Activated T-helper 17 cell treated with anti-CD3 and anti-CD28 coated beads, Interleukin-2, amount 50 U/mL, for 72 hours (primary cell): ENCODE measurements at places on chromosomes 12 and 14.

DNA sequence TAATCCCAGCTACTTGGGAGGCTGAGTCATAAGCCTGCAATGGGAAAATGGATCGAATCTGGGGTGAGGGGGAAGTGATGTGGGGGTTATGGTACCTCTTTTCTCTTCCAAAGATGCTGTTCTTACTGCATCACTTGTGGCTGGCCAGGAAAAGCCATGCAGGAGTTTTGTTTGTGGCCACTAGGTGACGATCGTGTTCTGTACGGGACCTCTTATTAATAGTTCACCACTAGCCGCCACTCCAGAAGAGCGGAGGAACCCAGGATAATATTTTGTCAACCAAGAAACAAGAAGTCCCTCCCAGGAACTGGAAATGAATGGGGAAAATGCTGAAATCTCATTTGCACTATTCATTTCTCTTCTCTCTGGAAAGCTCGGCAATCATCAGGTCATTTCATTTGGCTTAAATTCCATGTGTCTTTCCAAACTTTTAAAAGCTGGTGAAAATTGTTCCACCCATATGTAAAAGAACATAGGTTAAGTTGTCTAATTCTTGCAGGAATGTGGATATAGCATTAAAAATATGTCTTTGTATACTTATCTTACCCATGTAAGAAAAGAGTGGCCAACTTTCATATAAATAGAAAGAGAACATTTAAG, 8.9 kb downstream of the GPR65 start:
- peak; percentile 55 for ATAC-seq

GRCh38 chr14:44113769-44114730, 393.0 kb downstream of the FSCB start:
- no peak for ATAC-seq

DNA sequence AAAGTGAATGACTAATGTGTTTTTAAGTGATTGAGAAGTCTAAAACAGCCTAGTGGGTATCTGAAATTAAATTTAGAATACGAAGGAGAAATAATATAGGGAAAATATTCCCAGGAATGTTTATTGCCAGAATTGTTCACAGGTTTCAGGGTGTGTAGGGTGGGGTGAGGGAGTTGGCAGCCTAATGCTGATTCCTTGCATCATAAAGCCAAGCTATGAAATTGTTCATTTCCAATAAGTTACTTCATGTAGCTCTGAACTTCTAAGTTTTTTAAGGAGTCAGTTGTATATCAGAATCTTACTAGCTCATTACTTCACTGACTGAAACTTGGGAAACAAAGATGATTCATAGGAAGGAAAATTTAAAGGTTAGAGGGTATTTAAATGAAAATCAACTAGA, 56.4 kb downstream of the RAB35 start:
- ATAC-seq: no peak

- ATAC-seq: peak; percentile 75
Observed at GRCh38 chr14:75566321-75566720, 12.1 kb upstream of the FLVCR2 start.

- peak; percentile 76 for ATAC-seq
Observed at GRCh38 chr14:101839236-101839635, 77.7 kb downstream of the PPP2R5C start.

DNA sequence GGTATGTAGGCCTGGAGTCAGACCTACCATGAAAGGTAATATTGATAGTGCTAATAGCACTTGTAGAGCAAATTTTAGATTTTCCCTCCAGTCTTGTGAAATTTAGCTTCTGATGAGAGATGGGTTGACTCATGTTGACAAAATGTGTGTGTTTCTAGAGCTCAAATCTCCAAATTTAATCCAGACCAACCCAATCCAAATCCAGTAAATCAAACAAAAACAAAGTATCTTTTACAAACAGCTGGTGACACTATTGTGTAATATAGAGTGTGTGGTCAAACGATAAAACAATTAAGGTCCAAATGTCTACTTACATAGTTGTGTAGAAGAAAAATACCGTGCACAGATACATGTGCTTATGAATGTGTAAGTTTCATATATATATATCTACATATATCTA, 63.4 kb upstream of the KITLG start:
- no peak for ATAC-seq
